Kidney epithelial cell (primary cell): ENCODE measurements at places on chromosomes 5 and 9.

DNA sequence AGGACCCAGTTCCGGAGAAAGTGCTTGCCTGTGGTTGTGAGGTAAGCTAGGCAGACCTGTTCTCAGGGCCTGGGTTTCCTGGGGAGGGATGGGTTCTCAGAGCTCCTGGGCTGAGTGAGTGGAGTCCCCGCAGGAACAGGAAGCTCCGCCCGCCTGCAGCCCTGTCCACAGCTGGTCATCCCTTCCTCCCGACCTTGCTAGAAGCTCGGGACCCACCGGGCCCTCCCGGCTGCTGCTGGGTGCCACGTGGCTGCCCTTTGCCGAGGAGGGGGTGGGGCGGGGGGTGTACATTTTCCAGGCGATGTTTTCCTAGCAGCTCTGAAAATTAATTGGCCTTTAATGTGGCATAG, 198.1 kb downstream of the C9orf50 start:
- DNase-seq: no peak

GRCh38 chr5:143102411-143102810, 301.1 kb downstream of the NR3C1 start:
- DNase-seq: no peak

GRCh38 chr5:116068028-116068632, 16.7 kb upstream of the COMMD10 start:
- DNase-seq: no peak

- DNase-seq: no peak
Observed at GRCh38 chr9:80796632-80797031, 892.7 kb downstream of the TLE1 start.

DNA sequence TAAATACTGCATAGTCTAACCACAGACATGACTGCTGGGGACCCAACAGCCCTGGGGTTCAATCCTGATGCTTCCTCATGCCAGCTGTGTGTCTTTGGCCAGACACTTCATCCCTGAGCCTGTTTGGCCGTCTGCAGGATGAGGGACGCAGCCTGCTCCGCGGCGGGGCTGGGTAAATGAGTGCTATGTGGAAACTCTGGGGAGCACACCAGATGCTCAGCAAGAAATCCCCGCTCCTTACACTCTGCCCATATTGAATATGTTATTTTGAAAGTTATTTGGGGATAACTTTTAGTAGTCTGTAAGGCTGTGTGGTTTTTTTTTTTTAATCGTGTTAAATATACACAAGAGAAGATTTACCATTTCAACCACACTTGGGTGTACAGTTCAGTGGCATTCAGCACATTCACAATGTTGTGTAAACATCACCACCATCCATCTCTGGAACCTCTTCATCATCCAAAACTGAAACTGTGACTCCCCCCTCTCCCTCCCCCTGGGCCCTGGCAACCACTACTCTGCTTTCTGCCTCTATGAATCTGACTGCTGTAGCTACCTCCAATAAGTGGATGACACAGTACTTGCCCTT, 42.7 kb downstream of the SH3PXD2B start:
- DNase-seq: no peak

DNA sequence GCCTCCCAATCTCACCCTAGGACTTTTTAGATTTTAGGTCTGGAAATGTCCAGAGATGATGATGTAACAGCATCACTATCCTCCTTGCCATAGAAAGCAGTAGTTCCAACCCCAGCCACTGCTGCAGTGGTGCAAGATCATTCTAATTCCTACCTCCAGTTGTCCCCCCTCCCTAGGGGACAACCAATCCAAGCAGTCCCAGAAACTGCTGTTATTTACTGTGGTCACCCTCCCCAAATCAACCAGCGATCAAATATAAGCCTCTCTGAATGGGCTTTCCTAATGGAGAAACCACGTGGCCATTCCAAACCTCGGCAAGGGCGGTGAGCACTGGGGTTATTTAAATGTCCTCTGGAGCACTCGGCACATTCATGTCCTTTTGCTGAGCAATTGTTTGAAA, 159.8 kb downstream of the SLF1 start:
- DNase-seq: no peak
